Aorta (tissue), 5 donors: ENCODE measurements at places on chromosomes 2 and 18. TPM values are rescaled to one million over a fixed set of nuclear protein-coding genes. Genes with fewer than 3 reads are reported as not detected.

MC2R gene
- not detected for polyA plus RNA-seq

FEV gene
- polyA plus RNA-seq = 1.9 TPM

AMER3 gene
- polyA plus RNA-seq = not detected

NEURL3 gene
- polyA plus RNA-seq = 0.75 TPM

SCN1A gene
- polyA plus RNA-seq = not detected

C2orf66 gene
- not detected for polyA plus RNA-seq

LRPPRC gene
- polyA plus RNA-seq = 10.3 TPM

IGFBP5 gene
- 385 TPM for polyA plus RNA-seq

FBLN7 gene
- polyA plus RNA-seq = 13.5 TPM

TEX44 gene
- not detected for polyA plus RNA-seq

MAL gene
- polyA plus RNA-seq = 0.49 TPM

BMP10 gene
- polyA plus RNA-seq = not detected
